ENCODE measurements at places on chromosomes 2 and 18. TPM values are rescaled to one million over a fixed set of nuclear protein-coding genes. Genes with fewer than 3 reads are reported as not detected.

RNF152 gene
- not detected for polyA plus RNA-seq

TDRD15 gene
- polyA plus RNA-seq: 0.34 TPM

PKDCC gene
- polyA plus RNA-seq: not detected

RAX gene
- polyA plus RNA-seq: not detected

MRPL33 gene
- 176 TPM for polyA plus RNA-seq

DLGAP1 gene
- not detected for polyA plus RNA-seq

RIT2 gene
- not detected for polyA plus RNA-seq

CCDC148 gene
- not detected for polyA plus RNA-seq

SLC5A7 gene
- polyA plus RNA-seq: not detected

GALR1 gene
- polyA plus RNA-seq: not detected

POMC gene
- 10.1 TPM for polyA plus RNA-seq

NEU4 gene
- not detected for polyA plus RNA-seq

SERPINB4 gene
- polyA plus RNA-seq: not detected

TTC31 gene
- 26.4 TPM for polyA plus RNA-seq

GKN2 gene
- polyA plus RNA-seq: not detected
